Stimulated activated CD8-positive, alpha-beta memory T cell treated with anti-CD3 and anti-CD28 coated beads, Interleukin-7, amount 100 ng/mL, for 48 hours (primary cell): ENCODE measurements at places on chromosomes 12 and 14.

GRCh38 chr14:70789961-70790360 lies 19.4 kb downstream of the MAP3K9 start:
- DNase-seq, result no peak

DNA sequence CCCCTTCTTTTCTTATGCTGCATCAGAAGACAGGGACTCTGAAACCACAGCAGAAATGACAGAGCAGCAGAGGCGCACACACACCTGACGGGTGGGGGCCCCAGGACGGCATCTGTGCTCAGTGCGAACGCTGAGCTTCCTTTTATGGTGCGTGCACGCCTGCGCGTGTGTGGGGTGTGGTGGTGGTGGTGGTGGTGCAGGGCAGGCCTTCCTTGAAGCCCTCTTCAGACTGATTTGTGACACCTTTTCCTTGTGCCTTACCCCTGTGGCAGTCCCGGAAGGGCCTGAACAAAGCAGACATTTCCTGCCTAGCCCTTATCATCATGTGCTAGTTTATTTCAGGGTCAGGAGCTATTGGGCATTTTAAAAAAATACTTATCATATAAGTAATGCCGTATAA lies 75.7 kb downstream of the TSPAN9 start:
- DNase-seq, result no peak

DNA sequence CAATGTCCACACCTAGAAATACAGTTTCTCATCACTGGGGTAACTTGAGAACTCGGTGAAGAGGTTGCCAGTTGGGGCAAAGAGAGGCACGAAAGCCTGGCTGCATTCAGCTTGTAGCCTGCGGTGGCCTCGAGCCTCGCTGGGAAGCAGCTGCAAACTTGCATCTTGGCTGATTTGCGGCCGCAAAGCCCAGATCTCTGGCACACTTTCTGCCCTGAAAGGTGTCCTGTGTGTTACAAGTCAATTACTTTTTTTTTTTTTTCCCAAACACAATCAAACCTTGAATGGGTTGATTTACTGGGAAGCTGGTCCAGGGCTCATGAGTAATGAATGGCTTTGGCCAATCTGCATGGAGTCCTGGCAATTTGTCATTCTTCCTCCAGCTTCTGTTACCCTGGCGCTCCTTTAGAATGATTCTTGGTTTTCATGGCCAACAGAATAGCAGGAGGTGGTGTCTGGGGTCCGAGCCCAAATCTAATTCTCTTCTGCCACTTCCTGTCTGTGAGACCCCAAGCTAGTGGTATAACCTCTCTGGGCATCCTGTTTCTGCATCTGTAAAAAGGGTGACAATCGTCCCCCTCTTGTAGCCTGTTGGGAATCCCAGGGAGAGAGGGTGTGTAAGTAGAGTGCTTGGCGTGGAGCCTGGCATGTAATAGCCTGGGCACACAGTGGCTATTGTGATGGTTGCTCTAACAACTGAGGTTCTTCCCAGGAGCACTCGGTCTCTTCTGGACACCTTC lies 6.7 kb downstream of the BCL7A start:
- DNase-seq, result no peak

DNA sequence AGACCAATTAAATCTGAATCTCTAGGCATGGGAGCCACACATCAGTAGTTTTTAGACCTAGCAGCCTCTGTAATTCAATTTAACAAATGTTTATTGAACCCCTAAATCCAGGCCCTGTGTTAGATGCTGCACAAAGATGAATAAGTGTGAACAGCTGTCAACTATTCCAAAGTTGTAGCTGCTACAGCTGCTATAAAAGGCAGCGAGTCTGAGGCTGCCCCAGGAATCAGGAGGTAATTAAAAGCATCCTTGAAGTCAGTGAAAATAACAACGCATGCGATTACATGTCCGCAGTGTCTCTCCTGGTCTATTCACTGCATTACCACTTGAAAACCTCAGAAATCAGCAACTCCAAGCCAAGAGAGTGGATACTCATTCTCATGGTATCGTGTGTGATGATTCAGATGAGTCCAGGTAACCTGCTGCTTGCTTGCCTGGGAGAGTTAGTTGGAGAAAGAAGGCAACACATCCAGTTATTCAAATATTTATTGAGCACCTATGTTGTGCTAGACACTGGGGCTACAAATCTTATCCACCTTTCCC lies 34.9 kb upstream of the DDHD1 start:
- no peak for DNase-seq

- DNase-seq, result no peak
These were observed 78.7 kb downstream of the KSR2 start for GRCh38 chr12:117890137-117890536.

DNA sequence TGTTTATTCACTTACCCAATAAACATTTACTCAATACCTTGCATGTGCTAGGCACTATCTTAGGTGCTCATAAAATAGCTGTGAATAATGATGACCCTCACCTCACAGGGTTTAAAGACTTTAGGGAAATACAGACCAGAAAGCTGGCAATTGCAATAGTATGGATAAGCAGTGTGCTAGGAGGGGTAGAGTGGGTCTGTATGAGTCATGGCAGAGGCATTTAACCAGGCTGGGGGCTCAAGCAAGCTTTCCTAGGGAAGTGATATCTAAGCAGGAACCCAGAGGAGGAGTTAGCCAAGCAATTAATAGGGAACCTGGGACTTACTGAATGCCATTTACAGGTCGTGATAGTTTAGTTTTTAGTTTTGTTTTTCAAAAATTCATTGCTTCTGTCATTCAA lies 123.9 kb upstream of the CCDC198 start:
- DNase-seq, result no peak

DNA sequence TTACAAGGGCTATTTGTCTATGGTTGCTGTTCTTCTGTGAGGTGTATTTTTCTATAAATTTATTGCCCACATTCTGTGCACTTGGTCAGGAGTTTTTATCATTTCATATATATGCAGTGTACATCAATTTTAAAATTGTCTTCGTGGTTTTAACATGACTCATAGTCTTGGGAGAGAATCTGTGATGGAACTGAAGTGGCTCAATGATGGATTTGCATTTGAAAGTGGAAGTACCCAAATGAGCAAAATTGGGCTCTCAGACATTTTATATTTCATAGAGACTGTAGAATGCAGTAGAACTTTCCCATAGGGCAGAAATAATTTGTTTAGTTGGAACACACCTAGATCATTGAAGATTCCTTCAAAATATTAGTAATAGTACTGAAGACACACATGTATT lies 1.9 kb upstream of the SCFD1 start:
- DNase-seq, result no peak

- DNase-seq, result no peak
These were observed 7.8 kb downstream of the GOLGA5 start for GRCh38 chr14:92801917-92802316.

- no peak for DNase-seq
These were observed 119.6 kb downstream of the LRRIQ1 start for GRCh38 chr12:85155791-85156190.

DNA sequence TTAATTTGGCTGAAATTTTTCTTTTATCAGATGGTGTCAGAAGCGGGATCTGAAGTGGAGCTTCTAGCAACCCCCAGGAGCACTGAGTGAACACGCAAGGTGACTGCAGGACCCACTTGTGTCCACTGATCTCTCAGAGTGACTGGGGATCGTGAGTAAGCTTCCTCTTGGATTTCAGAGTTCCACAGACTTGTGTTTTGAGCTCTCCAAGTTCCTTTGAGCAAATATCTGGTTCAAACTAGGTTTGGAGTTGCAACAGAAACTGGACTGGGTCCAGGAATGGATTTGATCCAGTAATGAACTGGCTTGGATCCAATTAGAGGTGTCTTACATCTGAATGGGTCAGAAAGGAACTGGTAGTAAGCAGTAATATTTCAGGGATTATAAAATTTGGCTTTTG lies 24.7 kb upstream of the B4GALNT1 start:
- no peak for DNase-seq

- DNase-seq, result no peak
These were observed 277.5 kb downstream of the NUAK1 start for GRCh38 chr12:105861227-105861626.

DNA sequence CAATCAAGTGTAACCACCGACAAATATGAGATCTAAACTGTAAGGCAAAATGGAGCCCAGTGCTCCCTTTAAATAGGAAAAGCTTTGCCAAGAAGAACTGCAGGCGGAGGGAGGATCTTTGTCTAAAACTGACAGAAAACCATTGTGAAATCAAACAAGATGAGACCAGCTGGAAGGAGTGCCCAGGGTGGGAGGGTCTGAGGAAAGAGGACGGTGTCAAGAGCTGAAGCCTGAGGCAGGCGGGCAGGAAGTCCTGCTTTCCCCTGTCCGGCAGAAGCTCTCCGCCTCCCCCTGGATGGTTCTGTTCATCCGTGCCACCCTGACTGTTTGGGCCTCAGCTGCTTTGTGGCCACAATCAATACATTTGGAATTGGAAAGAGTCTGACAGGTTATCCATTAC lies 37.5 kb downstream of the CDC42BPB start:
- DNase-seq, result no peak

- no peak for DNase-seq
These were observed 13.2 kb upstream of the SELPLG start for GRCh38 chr12:108646600-108647579.

DNA sequence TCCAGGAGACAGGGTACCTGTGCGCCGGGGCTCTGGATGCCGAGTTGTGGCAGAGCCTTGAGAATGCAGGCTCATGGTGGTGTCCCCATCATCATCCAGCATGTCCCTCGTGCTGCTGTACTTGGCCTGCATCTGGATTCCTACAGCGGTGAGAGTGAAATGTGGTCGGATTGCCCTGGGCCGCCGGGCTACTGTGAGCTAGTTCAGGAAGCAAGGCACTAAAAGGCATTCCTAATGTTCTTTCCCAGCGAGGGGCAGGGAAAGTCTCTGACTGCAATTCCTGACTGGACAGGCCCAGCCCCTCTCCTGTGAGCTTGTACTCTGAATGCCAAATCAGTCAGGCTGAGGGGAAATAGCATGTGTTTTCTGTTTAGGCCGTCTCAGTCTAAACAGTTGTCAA lies at the start of gene CLEC1A:
TSS of gene CLEC1A (minus strand) at position 195 of the 400 bp plus-strand sequence. CDS start at position 132, 63 bp downstream.
- no peak for DNase-seq

DNA sequence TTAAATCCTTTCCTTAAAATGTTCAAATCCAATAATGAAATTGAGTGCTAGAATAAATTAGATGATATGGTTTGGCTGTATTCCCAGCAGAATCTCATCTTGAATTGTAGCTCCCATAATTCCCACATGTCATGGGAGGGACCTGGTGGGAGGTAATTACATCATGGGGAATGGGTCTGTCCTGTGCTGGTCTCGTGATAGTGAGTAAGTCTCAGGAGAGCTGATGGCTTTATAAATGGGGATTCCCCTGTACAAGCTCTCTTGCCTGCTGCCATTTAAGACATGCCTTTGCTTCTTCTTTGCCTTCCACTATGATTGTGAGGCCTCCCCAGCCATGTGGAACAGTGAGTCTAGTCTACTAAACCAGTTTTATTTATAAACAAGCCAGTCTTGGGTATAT lies 508.5 kb downstream of the ETNK1 start:
- no peak for DNase-seq

DNA sequence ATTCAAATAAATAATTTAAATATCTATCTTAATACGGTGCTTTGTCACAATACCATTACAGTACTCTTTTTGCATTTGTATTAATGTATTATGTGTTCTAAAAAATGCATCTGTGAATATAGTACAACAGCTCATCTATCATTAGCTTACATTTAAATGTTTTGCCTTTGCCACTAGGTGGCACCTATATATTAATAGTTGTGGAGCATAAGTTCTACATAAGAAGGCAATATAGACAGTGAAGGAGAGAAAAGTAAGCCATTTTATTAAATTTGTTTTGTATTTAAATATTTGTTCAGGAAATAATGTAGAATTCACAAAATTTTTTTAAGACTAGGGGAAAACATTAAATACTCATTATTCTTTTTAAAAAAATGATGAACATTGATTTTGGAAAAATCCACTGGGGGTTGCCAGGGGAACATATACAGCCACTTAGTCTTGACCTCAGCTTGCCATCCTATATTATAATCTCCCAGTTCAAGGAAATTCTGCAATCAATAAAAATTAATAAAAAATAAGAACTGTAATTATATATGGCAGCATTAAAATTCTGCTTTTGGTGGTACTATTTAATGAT lies 9.8 kb downstream of the CCER1 start:
- DNase-seq, result no peak

- DNase-seq, result no peak
These were observed 1005.8 kb downstream of the TRHDE start for GRCh38 chr12:73277971-73278370.

GRCh38 chr14:99067927-99068326 lies 204.1 kb downstream of the BCL11B start:
- DNase-seq, result no peak

- no peak for DNase-seq
These were observed 20.9 kb upstream of the GPRC5A start for GRCh38 chr12:12870465-12870864.

GRCh38 chr12:70948976-70949336 lies 28.4 kb upstream of the PTPRR start:
- no peak for DNase-seq

DNA sequence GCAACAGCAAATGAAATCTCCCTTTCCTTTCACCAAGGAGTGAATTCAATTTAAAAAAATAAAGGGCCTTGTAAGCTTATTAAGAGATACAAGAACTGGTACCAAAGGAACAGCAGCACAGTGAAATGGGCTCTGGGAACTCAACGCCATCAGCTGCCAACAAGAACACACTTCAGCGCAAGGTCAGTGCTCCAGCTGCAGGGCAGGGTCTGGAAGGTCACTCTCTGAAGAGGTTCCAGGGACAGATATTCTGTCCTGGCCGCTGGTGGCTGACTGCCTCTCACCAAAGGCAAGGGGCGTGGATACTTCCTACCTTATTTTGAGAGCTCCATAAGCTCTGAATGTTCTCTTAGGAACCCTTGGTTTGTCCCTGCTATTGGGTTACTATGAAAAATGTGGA lies 186.6 kb downstream of the CALM1 start:
- no peak for DNase-seq

DNA sequence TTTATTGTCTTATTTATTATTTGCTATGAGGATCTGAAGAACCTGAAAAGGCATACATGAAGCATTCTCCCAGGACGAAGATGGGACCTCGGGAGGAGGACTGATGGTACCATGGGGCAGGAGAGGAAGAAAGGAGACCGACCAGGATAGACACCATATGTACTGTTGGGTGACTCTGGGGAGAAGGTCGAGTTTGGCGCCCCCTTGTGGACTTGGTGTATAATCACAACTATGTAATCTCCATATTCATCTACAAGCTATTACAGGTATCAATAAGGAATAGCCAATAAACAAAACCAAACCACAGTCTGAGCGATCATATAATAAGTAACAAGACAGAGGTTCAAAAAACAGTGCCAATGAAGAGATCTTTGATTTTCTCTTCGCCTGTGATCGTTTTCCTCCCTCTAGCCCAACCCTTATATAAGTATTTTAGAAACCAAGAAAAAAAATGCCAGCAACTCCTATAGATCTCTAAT lies 139.1 kb downstream of the SPTSSA start:
- peak; percentile 30 for DNase-seq
